ENCODE measurements at places on chromosomes 11 and 22.

DNA sequence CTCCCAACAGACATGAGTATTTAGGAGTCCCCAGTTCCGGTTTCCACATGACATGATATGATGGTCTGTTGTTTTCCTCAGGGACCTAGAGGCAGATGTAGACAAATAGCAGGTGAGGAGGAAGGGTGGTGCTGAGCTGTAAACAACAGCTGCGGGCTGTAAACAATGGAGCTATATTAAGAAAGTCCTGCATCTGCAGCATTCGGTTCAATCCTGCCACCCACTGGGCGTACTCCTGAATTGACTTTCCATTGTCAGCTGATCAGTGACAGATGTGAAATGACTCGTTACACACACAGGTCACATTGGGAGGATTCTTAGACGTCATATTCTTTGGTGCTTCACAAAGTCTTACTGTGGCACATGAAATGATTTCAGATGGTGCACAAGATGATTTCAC lies 26.8 kb upstream of the RAG1 start:
- no peak for DNase-seq

DNA sequence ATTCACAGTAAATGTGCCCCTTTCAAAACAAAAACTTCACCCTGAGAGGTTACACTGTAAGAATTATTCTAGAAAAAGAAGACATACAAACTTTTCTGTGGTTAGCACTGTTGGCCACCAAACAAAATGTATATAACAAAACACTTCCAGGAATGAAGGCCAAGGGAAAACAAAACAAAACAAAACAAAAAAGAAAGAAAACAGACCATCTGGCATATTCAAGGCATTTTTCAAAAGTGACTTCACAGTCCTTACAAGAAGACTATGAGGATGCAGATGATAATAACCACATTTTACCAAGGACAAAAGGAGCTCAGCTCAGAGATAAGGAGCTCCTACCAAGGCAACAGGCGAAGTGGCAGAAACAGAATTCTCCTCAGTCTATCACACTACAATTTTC lies 24.9 kb downstream of the CTSC start:
- no peak for DNase-seq

GRCh38 chr11:12719221-12719620 lies 45.0 kb downstream of the TEAD1 start:
- no peak for DNase-seq

- no peak for DNase-seq
These were observed 20.7 kb upstream of the NFAM1 start for GRCh38 chr22:42452916-42453315.

- no peak for DNase-seq
These were observed 6.2 kb downstream of the CRYAB start for GRCh38 chr11:111905411-111905810.

- peak; percentile 18 for DNase-seq
These were observed 864.2 kb downstream of the FAM181B start for GRCh38 chr11:81869351-81870065.

DNA sequence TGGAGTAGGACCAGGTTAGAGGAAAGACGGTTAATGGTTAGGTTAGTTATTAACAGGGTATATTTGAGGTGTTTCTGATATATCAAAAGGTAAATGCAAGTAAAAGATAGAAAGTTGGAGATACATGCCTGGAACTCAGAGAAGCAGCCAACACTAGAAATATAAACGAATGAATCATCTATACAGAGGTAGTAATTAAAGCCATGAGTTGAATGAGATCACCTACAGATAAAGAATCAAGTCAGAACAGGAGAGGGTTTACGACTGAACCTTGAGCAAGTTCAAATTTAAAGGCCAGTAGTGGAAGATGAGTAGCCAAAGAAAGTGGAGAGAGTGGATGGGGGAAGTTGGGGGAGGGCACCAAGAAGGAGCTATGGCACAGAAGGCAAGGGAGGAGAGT lies 73.9 kb downstream of the SPON1 start:
- DNase-seq = no peak

GRCh38 chr11:17752144-17752543 lies 17.6 kb downstream of the KCNC1 start:
- DNase-seq = no peak

DNA sequence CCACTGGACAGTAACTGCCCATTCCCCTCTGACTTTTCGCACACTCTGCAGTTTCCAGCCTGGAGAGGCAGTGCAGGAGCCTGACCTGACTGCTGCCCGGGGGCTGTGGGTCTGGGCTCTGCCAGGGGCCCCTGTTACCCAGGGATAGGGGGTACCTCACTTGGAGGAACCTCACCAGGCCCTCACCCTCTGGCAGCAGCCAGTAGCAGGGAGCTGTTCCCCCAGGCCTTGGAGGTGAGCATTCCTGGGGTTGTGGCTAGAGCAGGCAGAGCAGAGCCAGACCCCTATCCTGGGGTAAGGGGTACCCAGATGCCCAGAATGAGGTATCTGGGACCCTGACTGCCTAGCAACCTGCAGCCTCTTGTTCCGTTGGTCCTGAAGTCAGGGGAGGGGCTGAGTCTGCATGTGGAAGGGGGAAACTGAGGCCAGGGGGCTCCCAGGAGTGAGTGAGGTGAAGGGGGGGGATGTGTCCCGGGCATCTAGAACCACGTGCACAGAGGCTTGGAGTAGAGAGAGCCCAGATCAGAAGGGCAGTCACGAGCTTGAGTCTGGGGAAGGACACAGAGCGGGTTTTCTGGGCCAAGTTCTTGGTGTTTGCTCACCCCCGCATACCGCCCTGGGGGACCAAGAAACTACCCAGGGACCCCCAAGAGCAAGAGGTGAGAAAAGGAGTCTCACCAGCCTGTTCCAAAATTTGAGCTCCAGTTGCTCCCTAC lies 43.9 kb upstream of the ACCSL start:
- DNase-seq = no peak

GRCh38 chr11:8309311-8309710 lies 45.6 kb upstream of the LMO1 start:
- DNase-seq = no peak

GRCh38 chr11:17631702-17632365 lies 84.8 kb downstream of the OTOG start:
- no peak for DNase-seq

DNA sequence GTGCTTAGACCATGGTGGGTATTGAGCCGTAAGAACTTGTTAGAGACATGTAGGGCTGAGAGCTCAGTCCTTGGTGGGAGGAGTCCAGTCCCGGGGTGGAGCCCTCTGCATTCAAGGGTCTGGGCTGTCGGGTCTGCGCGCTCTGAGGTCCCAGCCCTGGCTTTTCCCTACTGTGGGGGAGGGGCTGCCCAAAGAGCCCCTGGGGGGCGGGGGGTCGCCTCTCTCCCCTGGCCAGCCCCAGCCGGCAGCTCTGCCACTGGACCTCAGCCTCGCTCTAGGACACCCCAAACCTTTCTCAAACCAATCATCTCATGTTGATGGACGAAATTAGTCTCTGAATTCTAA lies 1006.4 kb downstream of the BRD1 start:
- no peak for DNase-seq

- DNase-seq = no peak
These were observed 144.3 kb upstream of the ANO3 start for GRCh38 chr11:26187639-26188038.

- DNase-seq = no peak
These were observed 557.7 kb downstream of the BRD1 start for GRCh38 chr22:49269928-49270327.

- DNase-seq = no peak
These were observed 346.4 kb upstream of the MTNR1B start for GRCh38 chr11:92623055-92623454.

GRCh38 chr11:119907122-119907851 lies 178.3 kb upstream of the NECTIN1 start:
- no peak for DNase-seq

DNA sequence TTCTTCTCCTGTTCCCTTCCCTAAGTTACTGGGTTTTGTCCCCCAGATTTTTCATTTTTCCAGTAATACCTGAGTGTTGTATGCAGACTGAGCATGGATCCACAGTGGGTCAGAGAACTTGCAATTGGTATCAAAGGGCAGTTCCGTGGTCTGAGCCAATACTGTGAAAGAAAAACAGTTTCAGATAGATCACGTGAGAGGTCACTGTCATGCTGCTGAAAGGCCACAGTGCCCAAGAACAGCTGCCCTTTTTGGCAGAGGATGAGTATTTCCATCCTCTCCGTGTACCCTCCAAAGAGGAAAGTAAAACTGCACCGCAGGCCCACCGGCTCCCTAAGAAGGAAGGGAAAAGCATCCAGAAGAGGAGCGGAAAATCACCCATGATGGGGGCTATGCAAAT lies 73.0 kb upstream of the TBCEL start:
- no peak for DNase-seq

- no peak for DNase-seq
These were observed 22.2 kb downstream of the CYB5R2 start for GRCh38 chr11:7651140-7651551.

Measured in stimulated activated CD4-positive, alpha-beta T cell treated with anti-CD3 and anti-CD28 coated beads, Interleukin-15, amount 100 ng/mL, for 1 hour (primary cell).